ENCODE measurements at places on chromosomes 6 and 20.

GRCh38 chr6:96784650-96785049 lies 52.6 kb downstream of the GPR63 start:
- no peak for DNase-seq

DNA sequence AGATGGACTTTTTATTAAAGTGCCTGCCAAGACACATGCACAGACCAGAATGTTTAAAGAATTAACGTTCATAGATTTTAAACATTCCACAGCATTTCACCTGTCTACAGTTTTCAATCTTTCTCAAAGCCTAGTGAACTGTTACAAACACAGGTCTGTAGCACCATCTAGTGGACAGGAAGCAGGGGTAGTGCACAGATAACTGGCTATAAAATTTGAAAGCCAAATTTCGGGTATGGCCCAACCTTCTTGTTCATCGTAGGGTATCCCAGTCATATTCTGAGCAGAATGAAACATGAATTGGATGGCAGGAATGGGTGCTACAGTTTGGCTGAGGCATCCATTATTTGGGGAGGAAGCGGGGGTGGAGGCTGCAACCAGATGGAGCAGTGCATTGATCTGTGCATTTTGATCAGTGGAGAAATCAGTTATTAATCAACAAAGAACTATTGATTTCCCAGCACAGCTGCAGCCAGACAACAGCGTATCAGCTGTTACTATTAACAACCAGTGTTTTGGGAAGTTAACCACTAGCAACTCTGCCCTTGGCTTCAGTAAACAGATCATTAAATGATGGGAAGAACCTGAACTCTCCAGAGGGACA lies 56.1 kb upstream of the B3GAT2 start:
- peak; percentile 25 for DNase-seq

GRCh38 chr6:110949679-110950285 lies 8.7 kb upstream of the GTF3C6 start:
- DNase-seq = peak; percentile 23

GRCh38 chr6:125112934-125113333 lies 40.6 kb upstream of the TPD52L1 start:
- no peak for DNase-seq

GRCh38 chr20:57558614-57559288 lies 2.2 kb upstream of the PCK1 start:
- DNase-seq = no peak

- DNase-seq = no peak
These were observed 65.9 kb downstream of the TMEM244 start for GRCh38 chr6:129795261-129795660.

DNA sequence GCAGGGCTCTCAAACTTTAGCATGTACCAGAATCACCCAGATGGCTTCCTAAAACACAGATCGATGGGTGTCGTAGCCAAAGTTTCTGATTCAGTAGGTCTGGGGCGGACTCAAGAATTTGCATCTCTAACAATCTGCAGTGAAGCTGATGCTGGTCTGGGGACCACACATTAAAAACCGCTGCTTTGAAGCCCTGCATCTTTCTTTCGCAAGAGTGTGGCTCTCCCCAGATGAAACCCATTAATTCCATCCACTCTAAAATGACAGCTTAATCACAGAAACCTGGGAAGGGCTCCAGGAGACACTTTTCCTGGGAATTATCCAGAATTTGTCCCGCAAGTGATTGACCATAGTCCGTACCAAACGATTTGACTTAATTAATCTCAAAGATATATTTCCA lies 319.8 kb upstream of the PLCB4 start:
- DNase-seq = no peak

DNA sequence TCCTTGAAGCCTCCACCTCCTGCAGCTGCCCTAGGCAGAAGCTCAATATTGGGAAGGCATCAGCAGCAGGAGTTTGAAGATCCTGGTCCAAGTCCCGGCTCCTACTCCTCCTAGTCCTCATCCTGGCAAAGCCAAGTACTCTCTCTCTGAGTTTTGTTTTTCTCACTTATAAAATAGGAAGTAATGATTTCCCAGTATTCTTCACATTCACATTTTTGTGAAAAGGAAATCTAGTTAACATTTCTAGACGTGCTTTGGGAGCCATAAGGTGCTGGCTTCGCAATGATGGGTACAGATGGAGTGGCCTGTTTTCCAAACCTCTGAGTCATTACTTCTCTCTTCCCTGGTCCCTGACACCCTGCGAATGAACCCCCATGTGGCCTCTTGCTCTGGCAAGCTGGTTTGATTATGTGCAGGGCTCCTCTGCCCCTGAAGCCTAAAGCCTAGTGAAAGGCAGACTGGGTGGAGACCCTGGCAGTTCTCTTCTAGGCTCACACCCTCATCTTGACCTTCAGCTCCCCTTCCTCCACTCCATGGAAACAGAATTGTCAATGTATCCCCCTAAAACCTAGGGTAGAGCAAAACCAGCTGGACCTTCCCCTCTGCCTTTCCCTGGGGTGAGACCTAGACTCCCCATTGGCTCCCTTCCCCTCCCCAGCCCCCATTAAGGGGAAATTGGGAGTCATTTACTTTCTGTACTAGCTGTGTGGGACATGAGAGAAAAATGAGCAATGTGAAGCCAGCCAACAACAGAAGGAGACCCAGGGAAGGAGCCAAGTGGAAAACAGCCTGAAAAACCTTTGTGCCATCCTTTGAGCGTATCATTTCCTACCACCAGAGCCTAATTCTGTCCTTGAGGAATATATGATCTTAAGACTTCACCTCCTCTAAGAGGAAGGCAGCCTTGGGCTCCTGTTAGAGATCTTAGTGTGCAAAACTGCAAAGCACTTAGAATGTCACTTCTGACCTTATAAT lies 158.4 kb downstream of the UST start:
- no peak for DNase-seq

DNA sequence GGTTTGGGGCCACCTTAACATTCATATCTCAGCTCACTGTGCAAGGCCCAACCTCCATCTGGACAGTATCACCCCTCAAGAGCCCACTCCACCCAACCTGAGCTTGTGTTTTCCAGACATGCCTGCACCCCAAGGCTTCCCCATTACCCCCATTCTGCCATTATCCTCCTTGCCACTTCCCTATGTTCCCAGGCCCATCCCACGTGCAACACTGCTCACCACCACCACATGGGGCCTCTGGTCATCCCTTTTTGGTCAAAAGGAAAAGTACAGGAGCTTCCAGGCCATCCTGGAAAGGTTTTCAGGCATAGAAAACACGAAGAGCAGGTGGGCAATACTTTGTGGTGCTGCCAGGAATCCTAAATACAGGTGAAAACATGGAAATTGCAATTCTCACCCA lies 140.3 kb downstream of the SYNDIG1 start:
- DNase-seq = no peak

DNA sequence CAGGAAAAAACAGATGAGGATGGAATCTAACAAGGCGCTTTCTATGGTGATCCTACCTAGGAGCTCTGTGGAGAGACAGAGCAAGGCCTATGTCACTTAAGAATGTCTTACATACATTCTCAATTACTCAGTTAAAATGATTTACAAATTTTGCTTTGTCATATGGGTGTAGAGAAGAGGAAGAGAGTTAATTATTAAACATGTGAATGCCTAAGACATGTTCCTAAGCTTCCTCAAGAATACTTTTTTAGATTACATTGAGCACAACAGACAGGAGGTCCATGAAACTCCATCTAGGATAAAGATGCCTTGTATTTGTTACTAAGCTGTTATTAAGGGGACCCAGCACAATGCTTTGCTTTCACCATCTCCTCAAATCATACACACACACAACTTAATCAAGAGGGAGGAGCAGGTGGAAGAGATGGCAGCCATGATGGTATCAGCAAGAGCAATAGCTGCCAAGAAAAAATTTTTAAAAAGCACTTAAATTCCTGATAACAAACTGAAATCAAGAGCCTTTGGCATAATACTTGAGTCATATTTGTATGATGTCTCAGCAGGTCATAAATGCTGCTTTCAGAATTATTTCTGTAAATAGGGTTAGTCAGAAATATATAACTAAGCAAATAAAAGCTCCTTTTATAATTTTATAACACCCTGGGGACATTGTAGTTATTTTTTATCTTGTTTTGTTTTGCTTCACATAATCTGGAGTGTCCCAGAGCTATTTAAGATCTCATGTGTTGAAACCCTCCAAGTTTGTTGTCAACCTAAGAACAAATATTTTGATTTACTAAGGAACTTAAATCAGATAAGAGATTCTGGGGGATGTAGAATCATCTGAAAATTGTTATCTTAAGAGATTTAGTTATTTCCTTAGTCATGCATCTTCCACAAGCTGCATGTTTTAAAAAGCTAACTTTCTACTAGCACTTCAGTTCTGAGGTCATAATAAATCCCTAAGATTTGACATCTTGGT lies 70.0 kb upstream of the CD2AP start:
- no peak for DNase-seq

DNA sequence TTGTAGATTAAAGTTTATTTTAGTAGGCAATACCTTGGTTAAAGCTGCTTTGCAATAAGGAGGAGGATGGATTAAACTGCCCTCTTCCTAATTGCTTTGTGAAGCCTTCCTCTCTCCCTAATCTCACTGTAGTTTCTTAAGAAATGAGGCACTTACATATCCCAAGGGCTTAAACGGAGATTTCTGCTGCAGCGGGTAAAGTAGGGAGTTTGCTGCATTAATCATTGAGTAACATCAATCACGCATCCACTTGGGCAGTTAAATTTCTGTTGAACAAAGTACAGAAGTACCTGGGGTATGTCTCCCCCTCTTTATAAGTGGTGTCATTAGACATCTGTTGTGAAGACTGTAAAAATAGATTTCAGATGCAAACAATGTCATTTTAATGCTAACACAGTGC lies 29.5 kb upstream of the ARID1B start:
- DNase-seq = no peak

DNA sequence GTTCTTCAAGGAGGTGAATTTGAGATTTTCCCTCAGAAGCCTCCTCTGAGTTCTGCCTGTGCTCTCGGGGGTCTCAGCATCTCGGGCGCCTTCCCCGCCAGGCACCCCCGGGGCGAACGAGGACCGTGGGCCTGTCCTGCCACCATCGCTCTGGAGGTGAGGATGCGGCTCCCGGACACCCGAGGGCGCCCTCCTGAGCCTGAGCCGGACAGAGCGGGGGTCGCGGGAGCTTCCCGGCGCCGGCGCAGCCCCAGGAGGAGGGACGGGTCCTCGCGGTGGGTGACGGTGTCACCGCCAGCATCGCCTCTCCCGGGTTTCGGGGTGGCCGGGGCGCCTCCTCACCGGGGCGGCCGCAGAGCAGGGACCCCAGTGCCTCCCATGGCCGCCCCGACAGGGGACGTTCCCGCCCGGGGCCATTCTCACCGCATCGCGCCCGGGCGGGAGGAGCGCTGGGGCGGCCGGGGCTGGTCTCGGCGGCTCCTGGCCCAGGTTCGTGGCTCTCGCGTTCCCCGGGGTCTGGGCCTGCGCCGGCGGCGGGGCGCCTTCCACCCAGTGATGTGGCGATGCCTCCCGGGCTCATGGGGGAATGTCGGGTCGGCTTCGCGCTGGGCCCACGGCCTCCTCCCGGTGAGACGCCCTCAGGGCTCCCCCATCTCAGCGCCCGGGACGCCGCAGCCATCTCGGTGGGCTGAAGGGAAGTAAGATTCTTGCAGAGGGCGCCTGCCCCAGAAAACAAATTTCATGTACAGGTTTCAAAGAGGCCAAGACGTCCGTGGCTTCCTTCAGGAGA lies 210.5 kb downstream of the ERMARD start:
- DNase-seq = no peak

DNA sequence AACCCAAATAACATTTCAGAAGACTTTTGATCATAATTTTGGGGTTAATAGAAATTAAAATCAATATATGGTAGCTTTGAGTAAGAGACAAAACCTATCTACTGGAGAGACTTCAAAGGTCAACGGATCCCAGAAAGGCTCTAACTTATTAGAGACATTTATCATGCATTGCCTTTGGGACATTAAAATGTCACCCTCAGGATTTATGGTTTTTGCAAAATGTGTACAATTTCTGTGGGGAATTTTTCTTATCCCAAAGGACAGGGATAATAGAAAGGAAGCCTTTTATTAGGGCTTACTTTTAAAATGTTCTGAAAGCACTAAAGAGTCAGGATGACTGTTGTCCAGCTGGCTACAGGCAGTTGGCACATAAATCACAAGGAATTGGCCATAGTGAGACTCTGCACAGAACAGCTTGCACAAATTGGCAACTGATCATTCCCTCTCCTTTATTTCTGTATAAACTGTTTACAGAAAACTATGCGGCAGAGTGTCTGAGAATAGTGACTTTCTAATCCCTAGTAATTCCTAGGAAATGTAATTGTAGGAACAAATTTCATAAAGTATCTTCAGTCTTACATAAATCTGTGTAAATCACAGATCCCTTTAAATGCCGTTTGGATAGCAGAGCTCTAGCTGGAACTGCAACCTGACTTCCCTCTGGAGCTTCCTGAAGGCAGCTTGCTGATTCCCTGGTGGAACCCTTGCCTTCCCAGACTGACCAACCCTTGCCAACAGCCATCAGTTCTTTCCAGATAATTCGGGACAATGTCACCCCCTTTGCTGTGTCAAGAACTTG lies 201.1 kb upstream of the PREP start:
- DNase-seq = peak; percentile 19

- DNase-seq = no peak
These were observed 281.6 kb upstream of the SULF2 start for GRCh38 chr20:48066851-48067250.

Data from left renal cortex interstitium (tissue), 4 donors.